Osteocyte (in vitro differentiated cells): ENCODE measurements at places on chromosomes 1 and 21. TPM values are rescaled to one million over a fixed set of nuclear protein-coding genes. Genes with fewer than 3 reads are reported as not detected.

GRCh38 chr1:56222914-56223540 is 356.3 kb downstream of the PLPP3 start:
- H3K36me3 ChIP-seq: peaks cover 3% of the 10 kb centered on the region
- H3K4me1 ChIP-seq: no peaks in the 10 kb centered on the region
- H3K27ac ChIP-seq: no peak overlapping the region
- H3K27me3 ChIP-seq: no peaks in the 10 kb centered on the region
- no peak overlapping the region for H3K4me3 ChIP-seq
- no peak for DNase-seq

DNA sequence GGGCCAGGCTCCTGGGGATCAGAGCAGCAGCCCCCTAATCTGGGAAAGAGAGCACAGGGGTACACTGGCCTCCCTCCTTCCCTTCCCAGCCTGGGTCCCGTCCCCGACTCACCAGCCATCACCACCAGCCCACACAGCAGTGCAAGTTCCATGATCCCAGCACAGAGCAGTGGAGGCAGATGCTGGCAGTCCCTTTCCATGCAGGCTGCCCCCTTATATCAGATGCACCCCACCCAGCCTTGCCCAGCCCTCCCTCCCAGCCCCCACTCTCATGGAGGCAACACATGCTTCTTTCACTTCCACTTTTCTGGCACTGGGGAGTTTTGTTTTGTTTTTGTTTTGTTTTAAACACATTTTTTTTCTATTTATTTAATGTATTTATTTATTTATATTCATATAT is at the start of gene PLA2G2D:
Gene PLA2G2D (minus strand): TSS at position 190 of the 400 bp plus-strand sequence. CDS start 38 bp downstream, at position 152.
- no peak for DNase-seq
- peaks cover 6% of the 10 kb centered on the region for H3K27me3 ChIP-seq
- H3K4me1 ChIP-seq: no peaks in the 10 kb centered on the region
- H3K4me3 ChIP-seq: no peak within 1 kb of the TSS

- H3K27ac ChIP-seq: no peak overlapping the region
- H3K4me1 ChIP-seq: peaks cover 23% of the 10 kb centered on the region
- H3K4me3 ChIP-seq: no peak overlapping the region
- H3K36me3 ChIP-seq: no peaks in the 10 kb centered on the region
- no peak for DNase-seq
- peaks cover 18% of the 10 kb centered on the region for H3K27me3 ChIP-seq
Observed at GRCh38 chr1:203130358-203130985, 2.9 kb downstream of the ADORA1 start.

GRCh38 chr1:38077523-38078147 is 31.0 kb upstream of the POU3F1 start:
- no peak overlapping the region for H3K27ac ChIP-seq
- no peak overlapping the region for H3K4me3 ChIP-seq
- no peak for DNase-seq
- no peaks in the 10 kb centered on the region for H3K36me3 ChIP-seq

KRTAP13-1 gene
- total RNA-seq: not detected in 2 replicates

GRCh38 chr1:184974056-184974836 is at the start of gene NIBAN1:
NIBAN1 (minus strand) TSS chr1:184974508; CDS start chr1:184974356, 152 bp downstream.
- H3K4me3 ChIP-seq: peak within 1 kb of the TSS; percentile 82
- H3K4me1 ChIP-seq: peaks cover 41% of the 10 kb centered on the region
- H3K27me3 ChIP-seq: peaks cover 12% of the 10 kb centered on the region
- peak within 1 kb of the TSS; percentile 94 for H3K27ac ChIP-seq
- H3K36me3 ChIP-seq: no peaks in the 10 kb centered on the region

LRRC3 gene
- 4.0 and 4.2 TPM in 2 replicates for total RNA-seq

DNA sequence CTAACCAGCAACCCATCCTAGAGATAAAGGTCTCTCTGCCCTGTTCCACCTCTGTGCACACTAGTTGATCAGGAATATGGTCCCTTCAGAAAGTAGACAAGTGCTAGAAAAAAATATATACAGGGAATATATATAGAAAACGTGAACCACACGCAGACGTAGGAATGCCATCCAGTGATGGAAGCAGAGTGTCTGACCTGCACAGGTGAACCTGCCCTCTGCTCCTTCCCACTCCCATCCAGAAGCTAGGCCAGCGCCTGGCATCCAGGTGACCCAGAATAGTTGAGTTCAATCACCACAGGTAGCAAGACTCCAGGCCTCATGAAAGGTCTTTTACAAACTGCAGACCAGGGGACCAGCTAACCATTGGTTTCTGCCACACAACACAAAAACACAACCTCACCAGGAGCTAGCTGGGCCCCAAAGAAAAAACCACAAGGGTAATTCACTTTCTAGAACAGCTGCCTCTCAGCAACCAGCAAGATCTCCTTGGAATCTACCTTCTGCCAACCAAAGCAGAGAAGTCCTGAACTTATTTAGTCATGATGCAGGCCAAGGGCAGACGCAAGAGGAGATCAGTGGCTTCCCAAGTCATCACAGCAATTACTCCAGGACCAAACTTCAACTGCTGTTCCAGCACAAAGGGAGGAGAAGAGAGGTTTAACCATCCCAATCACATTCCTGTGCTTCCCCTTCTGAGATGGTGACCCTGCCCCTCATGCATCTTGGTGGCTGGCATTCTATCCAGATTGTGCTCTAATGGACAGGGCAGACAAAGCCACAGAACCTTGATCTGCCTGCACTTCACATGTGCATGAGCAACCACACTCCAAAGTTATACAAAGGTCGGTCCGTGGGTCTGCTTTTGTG is 53.0 kb downstream of the GPR161 start:
- H3K4me1 ChIP-seq: peaks cover 12% of the 10 kb centered on the region
- no peak overlapping the region for H3K27ac ChIP-seq
- no peaks in the 10 kb centered on the region for H3K27me3 ChIP-seq
- DNase-seq: peak; percentile 48
- H3K4me3 ChIP-seq: no peak overlapping the region
- peaks cover 21% of the 10 kb centered on the region for H3K36me3 ChIP-seq

DNA sequence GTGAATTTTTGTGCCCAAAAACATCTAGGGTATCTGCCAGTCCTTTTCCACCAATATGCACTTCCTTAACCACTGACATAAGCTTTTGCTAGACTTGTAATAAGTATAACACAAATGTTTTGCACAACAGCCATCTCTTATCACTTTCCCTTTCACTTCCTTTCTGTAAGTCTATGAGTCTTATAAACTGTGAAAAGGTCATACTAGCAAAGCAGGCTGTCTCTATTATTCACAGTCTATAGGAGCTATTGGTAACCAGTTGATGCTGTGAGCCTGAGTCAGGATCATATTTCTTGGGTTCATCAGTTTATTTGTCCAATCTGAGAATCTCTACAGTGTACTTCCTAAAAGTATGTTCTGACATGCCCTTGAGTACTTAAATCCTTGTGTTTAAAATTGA is 172.6 kb downstream of the CHRM3 start:
- H3K4me3 ChIP-seq: no peak overlapping the region
- H3K4me1 ChIP-seq: no peaks in the 10 kb centered on the region
- no peaks in the 10 kb centered on the region for H3K27me3 ChIP-seq

SLC30A10 gene
- total RNA-seq: 0.13 TPM in 1 of 2 replicates, not detected in the other

ZBTB48 gene
- 28.8 and 29.1 TPM in 2 replicates for total RNA-seq

DNA sequence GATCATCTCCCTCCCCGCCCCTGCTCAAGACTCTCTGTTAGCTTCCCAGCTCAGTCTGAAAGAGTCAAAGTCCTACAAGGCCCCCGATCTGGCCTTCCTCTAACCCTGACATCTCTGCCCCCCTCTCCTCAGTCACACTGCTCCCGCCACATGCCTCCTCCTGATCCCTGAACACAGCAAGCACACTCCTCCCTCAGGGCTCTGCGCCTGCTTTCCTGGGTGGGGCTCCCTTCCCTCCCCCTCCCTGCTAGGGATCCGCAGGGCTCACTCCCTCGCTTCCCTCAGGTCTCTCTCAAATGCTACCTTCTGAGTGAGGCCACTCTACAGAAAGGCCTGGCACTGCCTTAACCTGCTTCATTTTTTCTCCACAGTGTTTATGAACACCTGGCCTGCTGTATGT is 5.7 kb upstream of the GALE start:
- H3K4me3 ChIP-seq: no peak overlapping the region
- H3K36me3 ChIP-seq: peaks cover 37% of the 10 kb centered on the region
- DNase-seq: no peak
- no peak overlapping the region for H3K27ac ChIP-seq
- peaks cover 5% of the 10 kb centered on the region for H3K4me1 ChIP-seq
- H3K27me3 ChIP-seq: no peaks in the 10 kb centered on the region

DNA sequence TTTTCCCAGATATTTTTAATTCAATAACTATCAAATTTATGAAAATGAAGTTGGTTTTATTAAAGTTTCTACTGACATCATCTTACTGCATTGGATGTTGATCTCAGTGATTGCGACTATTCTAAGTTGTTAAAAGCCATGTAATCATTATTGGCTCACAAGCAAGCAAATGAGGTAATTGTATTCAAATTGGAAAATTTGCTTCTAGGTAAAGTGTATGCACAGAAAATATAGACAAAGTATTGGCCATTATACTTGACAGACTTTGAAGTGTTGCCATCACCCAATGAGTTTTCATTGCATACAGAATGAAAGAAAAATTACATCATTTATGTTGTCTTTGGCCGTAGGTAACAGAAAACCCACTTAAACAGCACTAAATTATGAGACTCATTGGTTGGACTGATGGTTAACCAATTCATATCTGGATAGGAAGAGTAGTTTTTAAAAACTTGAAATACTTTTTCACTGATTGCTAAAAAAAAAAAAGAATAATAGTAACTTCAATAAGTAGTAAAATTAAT is 299.2 kb downstream of the USP25 start:
- H3K4me3 ChIP-seq: no peak overlapping the region
- H3K27me3 ChIP-seq: no peaks in the 10 kb centered on the region
- H3K4me1 ChIP-seq: no peaks in the 10 kb centered on the region
- no peak for DNase-seq
- H3K36me3 ChIP-seq: no peaks in the 10 kb centered on the region
- H3K27ac ChIP-seq: no peak overlapping the region

PLXNA2 gene
- 19.5 and 20.5 TPM in 2 replicates for total RNA-seq

DNA sequence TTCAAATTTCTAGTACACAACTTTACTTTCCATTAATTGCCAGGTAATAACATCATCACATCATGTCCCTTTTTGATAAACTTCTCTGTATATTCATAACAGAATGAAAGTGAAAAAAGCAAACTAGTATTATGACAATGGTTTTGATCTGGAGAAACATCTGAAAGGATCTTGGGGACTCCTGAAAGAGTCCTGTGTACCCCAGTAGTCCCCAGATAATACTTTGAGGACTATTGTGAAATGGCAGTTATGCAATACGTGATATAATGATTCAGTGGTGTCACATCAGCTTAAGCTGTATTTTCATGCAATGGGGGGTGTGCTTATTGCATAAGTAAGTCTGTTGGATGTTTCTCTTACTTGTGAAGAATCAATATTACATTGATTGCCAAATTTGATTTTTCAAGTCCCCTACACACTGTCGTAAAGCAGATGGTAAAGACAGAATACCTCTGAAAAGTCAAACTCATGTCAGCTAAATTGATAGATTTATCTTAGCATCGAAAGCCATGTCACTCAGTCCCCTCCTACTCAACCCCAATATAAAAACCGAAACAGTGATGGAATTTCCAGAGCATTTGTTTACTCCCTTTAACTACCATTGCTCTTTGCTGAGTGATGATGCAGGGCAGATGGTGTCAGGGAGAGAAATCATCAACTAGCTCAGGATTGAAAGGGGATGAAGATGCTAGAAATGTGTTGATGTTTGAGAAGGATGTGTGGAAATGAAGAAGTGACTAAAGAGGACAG is 146.7 kb upstream of the C1orf105 start:
- peaks cover 45% of the 10 kb centered on the region for H3K4me1 ChIP-seq
- H3K27ac ChIP-seq: no peak overlapping the region
- no peak for DNase-seq
- H3K4me3 ChIP-seq: no peak overlapping the region

DNA sequence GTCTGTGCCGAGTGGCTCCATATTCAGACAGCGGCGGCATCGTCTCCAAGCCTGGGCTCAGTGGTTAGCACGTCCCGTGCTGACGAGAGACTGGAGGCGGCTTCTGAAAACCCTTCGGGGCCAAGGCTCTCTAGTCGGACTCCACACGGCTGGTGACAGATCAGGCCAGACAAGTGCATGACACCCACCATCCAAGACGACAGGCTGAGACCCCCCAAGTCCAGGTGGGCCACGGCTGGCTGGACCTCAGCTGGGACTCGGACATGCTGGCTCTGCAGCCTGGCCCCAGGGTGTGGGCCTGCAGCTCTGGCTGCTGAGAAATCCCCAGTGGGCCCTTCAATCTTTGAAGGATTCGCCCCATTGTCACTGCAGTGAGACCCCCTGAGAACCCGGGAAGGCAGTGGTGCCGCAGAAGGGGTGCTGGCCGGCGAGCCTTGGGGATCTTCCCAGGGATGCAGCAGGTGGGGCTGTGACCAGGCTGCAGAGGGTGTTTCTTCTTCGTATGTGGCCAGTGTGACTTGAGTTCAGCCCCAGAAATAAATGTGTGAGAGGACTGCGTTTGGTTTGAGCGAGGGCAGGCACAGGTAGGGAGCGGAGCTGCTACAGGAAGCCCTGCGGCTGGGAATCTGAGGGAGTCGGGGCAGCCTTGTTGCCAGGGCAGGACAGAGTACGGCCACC is 15.9 kb upstream of the SLC19A1 start:
- peaks cover 31% of the 10 kb centered on the region for H3K27me3 ChIP-seq
- H3K36me3 ChIP-seq: no peaks in the 10 kb centered on the region
- no peak overlapping the region for H3K27ac ChIP-seq

- no peaks in the 10 kb centered on the region for H3K36me3 ChIP-seq
- no peak overlapping the region for H3K27ac ChIP-seq
- no peak for DNase-seq
- peaks cover 10% of the 10 kb centered on the region for H3K4me1 ChIP-seq
- H3K27me3 ChIP-seq: no peaks in the 10 kb centered on the region
- no peak overlapping the region for H3K4me3 ChIP-seq
Observed at GRCh38 chr1:84271441-84272151, 29.9 kb upstream of the SAMD13 start.

GNAT2 gene
- total RNA-seq: not detected in 2 replicates

GRCh38 chr1:14725695-14726094 is 127.2 kb downstream of the KAZN start:
- no peaks in the 10 kb centered on the region for H3K4me1 ChIP-seq
- no peak for DNase-seq
- no peaks in the 10 kb centered on the region for H3K36me3 ChIP-seq
- no peak overlapping the region for H3K27ac ChIP-seq

GRCh38 chr1:53517821-53518352 is 58.7 kb downstream of the DMRTB1 start:
- H3K4me3 ChIP-seq: no peak overlapping the region
- H3K36me3 ChIP-seq: peaks cover 56% of the 10 kb centered on the region
- peaks cover 19% of the 10 kb centered on the region for H3K4me1 ChIP-seq
- H3K27ac ChIP-seq: no peak overlapping the region
- no peak for DNase-seq

DNA sequence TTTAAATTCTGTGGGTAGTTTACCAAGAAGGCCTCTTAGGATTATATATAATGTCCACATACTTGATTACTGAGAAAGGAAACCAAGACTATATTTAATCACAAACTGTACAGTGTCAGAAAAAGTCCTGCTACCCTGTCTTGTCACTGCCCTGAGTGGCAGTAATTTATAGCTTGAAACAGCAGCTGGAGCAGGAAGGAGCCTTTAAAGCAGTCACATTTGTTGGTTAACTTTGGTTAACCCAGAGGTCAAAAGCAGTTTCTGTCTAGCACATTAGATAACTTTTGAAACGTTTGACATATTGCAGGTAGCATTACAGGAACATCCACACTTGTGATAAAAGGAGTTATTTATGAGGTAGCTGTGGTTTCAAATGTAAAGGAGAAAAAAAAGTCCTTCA is 161.7 kb downstream of the ROR1 start:
- no peak for DNase-seq
- H3K27me3 ChIP-seq: no peaks in the 10 kb centered on the region
- no peak overlapping the region for H3K27ac ChIP-seq
- no peaks in the 10 kb centered on the region for H3K36me3 ChIP-seq
- no peak overlapping the region for H3K4me3 ChIP-seq

- no peak overlapping the region for H3K27ac ChIP-seq
- H3K27me3 ChIP-seq: no peaks in the 10 kb centered on the region
- H3K4me1 ChIP-seq: peaks cover 17% of the 10 kb centered on the region
- no peak for DNase-seq
- no peaks in the 10 kb centered on the region for H3K36me3 ChIP-seq
- no peak overlapping the region for H3K4me3 ChIP-seq
Observed at GRCh38 chr1:109184687-109185086, 29.0 kb upstream of the SARS1 start.

GALE gene
- total RNA-seq: 17.5 and 20.0 TPM in 2 replicates
